Tibial nerve (tissue), 4 donors: ENCODE measurements at places on chromosomes 1 and 21.

DNA sequence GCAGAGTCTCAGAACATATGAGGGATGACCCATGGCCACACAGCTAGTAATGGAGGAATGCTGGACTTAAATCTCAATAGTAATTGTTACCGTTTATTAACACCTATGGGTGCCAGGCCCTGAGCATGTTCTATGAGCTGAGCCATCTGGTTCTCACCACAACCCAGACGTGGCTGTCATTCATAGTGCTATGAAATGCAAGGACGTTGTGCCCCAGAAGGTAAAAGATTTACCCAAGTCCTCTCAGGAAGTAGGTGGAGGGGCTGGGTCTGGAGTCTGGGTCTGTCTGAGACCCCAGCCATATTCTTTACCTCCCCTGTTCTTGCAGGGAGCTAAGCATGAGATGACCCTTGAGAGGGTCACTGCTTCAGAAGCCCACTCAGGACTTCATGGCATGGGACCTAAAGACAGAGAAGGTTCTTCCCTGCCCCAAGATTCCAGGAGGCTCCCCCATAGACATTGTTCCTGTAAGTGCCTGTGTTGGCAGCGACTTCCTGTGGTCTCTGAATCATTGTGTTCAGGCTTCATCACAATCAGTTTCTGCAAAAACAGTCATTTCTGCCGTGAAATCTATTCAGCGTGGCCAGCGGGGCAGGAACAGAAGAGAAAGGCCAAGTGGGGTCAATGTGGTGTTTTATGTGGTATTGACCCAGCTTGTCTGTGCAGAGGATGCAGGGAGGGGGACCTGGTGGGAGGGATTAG is 475.4 kb downstream of the PTPRU start:
- no peaks in the 10 kb centered on the region for H3K36me3 ChIP-seq
- DNase-seq, result no peak
- no peaks in the 10 kb centered on the region for H3K27me3 ChIP-seq
- no peaks in the 10 kb centered on the region for H3K4me1 ChIP-seq

GRCh38 chr1:246760422-246761347 is 36.5 kb downstream of the SCCPDH start:
- no peak overlapping the region for H3K4me3 ChIP-seq
- no peaks in the 10 kb centered on the region for H3K27me3 ChIP-seq
- no peak overlapping the region for H3K27ac ChIP-seq
- peaks cover 66% of the 10 kb centered on the region for H3K36me3 ChIP-seq

DNA sequence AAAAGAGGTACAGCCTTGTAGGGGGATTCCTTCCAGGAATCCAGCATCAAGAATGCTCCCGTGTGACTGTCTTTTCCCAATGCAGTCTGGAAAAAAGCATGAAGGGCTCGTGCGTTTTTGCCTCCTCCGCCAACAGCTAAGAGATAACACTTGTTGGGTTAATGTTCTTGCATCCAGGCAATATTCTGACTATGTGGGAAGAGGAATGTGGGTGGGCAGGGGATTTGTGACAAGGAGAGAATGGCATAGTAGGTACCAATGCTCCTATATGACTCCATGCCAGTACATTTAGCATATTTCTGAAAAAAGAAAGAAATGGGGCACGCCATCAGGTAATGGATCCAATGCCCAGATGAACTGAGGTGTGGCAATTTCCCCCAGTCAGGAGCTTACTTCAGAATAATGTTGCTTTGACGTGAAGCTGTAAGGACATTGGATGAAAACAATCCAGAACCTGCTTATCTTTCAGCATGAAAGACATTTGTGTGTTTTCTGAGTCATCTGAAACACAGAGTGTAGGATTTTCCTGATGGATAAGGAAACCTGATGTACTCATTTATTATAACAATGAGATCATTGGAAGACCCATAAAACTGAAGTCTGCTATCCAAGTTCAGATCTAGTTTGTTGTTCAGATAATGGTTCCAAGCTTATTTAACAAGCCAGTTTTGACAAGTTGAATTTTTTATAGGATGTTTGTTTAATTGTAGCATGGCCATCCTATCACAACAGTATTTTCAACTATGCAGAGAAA is 105.5 kb downstream of the LYPLAL1 start:
- no peaks in the 10 kb centered on the region for H3K27me3 ChIP-seq
- no peaks in the 10 kb centered on the region for H3K36me3 ChIP-seq
- DNase-seq, result no peak
- H3K27ac ChIP-seq, result no peak overlapping the region
- H3K4me3 ChIP-seq, result no peak overlapping the region

DNA sequence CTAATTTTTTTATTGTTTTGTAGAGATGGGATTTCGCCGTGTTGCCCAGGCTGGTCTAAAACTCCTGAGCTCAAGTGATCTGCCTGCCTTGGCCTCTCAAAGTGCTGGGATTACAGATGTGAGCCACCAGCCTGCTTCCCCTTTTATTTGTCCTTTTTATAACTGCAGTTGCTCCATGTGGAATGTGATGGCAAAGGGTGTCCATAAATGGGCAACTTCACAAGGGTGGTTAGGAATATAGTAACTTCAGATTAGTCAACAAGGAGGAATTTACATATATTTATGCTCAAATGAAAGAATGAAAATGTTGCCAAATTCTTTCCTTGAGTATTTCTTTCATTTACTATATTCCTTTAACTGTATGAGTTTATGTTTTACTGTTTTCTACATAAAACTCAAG is 182.9 kb downstream of the BACH1 start:
- no peaks in the 10 kb centered on the region for H3K27me3 ChIP-seq
- H3K36me3 ChIP-seq, result no peaks in the 10 kb centered on the region
- no peaks in the 10 kb centered on the region for H3K4me1 ChIP-seq
- no peak overlapping the region for H3K27ac ChIP-seq

DNA sequence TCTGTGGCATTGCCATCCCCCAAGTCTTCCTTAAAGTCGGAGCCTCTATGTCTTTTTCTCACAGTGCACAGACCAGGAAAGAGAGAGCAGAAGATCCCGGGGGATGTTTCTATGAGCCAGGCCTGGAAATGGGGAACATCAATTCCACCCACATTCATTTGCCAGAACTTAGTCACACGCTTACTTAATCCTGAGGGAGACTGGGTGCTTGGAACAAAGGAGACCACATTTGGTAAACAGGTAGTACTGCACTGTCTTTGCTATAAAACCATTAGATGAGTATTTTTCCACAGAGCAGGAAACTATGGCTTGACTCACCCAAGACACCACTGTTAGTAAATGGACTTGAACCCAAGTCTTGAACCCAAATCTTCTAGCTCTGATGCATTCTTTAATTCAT is 60.7 kb upstream of the CTTNBP2NL start:
- no peaks in the 10 kb centered on the region for H3K36me3 ChIP-seq
- no peak for DNase-seq
- no peaks in the 10 kb centered on the region for H3K27me3 ChIP-seq
- H3K4me3 ChIP-seq, result no peak overlapping the region

DNA sequence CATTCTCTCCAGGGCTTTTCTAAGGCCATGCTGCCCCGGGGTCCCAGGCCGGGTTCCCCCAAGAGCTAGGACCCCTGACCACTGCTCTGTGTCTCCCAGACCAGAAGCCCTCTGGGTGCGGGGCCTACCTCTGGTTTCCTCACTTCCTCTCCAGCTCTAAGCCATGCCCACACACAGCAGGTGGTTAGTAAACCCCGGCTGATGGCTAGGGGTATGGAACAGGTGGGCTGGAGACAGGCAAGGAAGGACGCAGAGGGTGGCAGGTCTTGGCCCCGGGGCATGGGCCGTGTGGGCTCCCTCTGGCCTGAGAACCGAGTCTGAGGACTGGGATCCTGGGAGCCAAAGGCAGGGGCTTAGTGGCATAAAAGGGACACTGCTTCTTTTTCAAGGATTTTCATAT is 15.9 kb upstream of the PLCH2 start:
- no peaks in the 10 kb centered on the region for H3K27me3 ChIP-seq
- H3K4me3 ChIP-seq, result no peak overlapping the region
- no peaks in the 10 kb centered on the region for H3K4me1 ChIP-seq

GRCh38 chr1:19057182-19057779 is 100.8 kb upstream of the IFFO2 start:
- no peaks in the 10 kb centered on the region for H3K36me3 ChIP-seq
- H3K4me1 ChIP-seq, result no peaks in the 10 kb centered on the region
- no peak for DNase-seq
- no peak overlapping the region for H3K4me3 ChIP-seq

GRCh38 chr1:89850844-89851415 is 30.1 kb downstream of the LRRC8D start:
- no peaks in the 10 kb centered on the region for H3K27me3 ChIP-seq
- peaks cover 4% of the 10 kb centered on the region for H3K36me3 ChIP-seq
- DNase-seq, result no peak
- no peak overlapping the region for H3K4me3 ChIP-seq
- H3K27ac ChIP-seq, result no peak overlapping the region

DNA sequence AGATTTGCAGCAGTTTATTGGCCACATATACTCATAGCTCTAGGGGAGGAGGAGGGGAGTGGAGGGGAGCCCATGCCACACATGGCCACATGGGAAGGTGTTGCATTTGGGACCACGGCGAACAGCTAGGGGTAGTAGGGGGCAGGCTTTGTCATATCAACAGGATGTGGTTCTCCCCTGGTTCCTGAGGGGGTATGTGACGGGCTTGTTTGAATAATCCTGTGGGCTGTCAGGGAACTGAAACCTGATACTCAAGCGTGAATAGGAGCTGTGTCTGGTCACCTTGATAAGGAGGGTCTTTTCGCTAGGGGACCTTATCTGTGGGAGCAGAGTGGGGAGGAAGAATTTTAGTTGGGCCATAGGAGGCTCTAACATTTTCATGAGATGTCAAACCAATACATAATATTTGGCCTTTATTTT is 264.7 kb downstream of the CTH start:
- no peaks in the 10 kb centered on the region for H3K4me1 ChIP-seq
- H3K36me3 ChIP-seq, result no peaks in the 10 kb centered on the region
- H3K4me3 ChIP-seq, result no peak overlapping the region
- H3K27ac ChIP-seq, result no peak overlapping the region
- DNase-seq, result no peak

- H3K36me3 ChIP-seq, result no peaks in the 10 kb centered on the region
- DNase-seq, result no peak
- no peaks in the 10 kb centered on the region for H3K4me1 ChIP-seq
Observed at GRCh38 chr1:182649041-182649440, 35.3 kb downstream of the RGS8 start.

DNA sequence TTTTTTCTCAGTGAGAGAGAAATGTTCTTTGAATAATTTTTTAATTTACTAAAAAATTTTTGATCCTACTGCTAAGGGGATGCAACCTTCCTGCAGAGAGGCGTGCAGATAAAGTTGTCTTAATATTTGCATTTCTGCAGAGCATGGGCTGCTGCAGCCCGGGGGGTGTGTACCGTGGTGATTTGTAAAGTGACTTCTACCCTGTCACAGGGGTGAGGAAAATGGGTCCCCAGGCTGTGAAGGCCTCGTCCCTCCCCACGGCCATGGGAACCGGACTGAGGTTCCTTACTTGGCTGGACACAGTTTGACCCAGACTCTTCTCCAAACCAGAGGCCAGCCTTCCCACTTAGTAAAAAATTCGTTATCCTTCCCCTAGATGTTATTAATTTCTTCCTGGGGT is 9.5 kb upstream of the C1orf174 start:
- H3K27ac ChIP-seq, result no peak overlapping the region
- peaks cover 6% of the 10 kb centered on the region for H3K4me1 ChIP-seq
- no peaks in the 10 kb centered on the region for H3K36me3 ChIP-seq
- no peak for DNase-seq
- H3K27me3 ChIP-seq, result no peaks in the 10 kb centered on the region
- H3K4me3 ChIP-seq, result no peak overlapping the region

DNA sequence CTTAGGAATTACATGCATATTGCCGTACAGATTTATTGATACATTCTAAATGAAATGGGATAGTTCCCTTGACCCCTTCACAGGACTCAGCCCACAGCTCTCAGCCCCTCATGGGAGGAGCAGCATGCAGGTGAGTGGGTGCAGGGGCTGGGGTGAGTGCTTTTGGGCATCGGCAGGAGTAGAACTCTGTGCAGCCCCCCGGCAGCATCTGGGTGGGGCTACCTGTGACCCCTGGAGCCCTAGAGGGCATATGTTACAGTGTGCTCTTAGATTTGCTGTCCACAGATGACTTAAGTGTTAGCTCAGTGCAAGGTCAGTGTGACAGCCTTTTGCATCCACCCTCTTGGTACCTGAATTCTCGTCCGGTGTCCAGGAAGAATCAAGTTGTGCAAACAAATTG is 120.3 kb downstream of the GALNT2 start:
- no peaks in the 10 kb centered on the region for H3K27me3 ChIP-seq
- H3K27ac ChIP-seq, result no peak overlapping the region
- no peak for DNase-seq
- H3K36me3 ChIP-seq, result no peaks in the 10 kb centered on the region

DNA sequence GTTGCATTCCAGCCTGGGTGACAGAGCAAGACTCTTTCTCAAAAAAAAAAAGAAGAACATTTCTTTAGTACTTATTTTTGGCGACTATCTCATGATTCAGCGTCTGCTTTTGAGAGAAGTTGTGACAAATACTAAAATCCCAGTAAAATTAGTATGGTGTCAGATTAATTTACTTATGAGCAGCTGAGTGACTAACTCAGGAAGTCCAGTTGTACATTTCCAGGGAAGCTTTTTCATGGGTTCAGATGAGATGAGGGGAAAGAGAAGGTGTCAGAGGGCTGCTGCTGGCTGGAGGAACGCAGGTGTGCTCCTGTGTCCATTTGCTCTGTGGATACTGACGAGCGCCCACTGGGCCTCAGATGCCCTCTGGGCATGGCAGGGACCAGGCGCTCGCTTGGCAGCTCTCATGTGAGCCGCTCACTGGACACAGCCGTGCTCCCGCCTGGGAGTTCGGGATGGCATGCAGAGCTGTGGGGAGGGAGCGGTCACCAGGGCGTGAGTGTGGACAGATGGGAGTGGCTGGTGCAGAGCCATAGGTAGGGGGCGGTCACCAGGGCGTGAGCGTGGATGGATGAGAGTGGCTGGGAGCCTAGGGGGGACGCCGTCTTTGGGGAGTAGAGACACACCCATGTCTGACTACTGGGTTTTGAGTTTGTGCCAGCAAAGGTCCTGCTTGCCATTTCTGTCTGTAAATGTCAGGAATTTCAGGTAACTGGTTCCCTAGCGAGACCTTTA is 55.0 kb downstream of the ADARB1 start:
- H3K4me3 ChIP-seq, result no peak overlapping the region
- no peak for DNase-seq
- no peaks in the 10 kb centered on the region for H3K27me3 ChIP-seq
- H3K4me1 ChIP-seq, result peaks cover 42% of the 10 kb centered on the region

GRCh38 chr1:7421471-7422075 is 349.5 kb upstream of the VAMP3 start:
- H3K36me3 ChIP-seq, result no peaks in the 10 kb centered on the region
- no peak for DNase-seq
- no peaks in the 10 kb centered on the region for H3K27me3 ChIP-seq
- H3K4me1 ChIP-seq, result no peaks in the 10 kb centered on the region
- no peak overlapping the region for H3K4me3 ChIP-seq

- no peak overlapping the region for H3K27ac ChIP-seq
- no peak for DNase-seq
- H3K36me3 ChIP-seq, result no peaks in the 10 kb centered on the region
- H3K27me3 ChIP-seq, result no peaks in the 10 kb centered on the region
- H3K4me1 ChIP-seq, result no peaks in the 10 kb centered on the region
- H3K4me3 ChIP-seq, result no peak overlapping the region
Observed at GRCh38 chr1:219432191-219432606, 180.7 kb downstream of the ZC3H11B start.
